Activated CD4-positive, alpha-beta memory T cell treated with anti-CD3 and anti-CD28 coated beads, Interleukin-2, amount 10 ng/mL, durations not matched to agents 7 days and 5 days (primary cell): ENCODE measurements at places on chromosomes 12 and 14. TPM values are rescaled to one million over a fixed set of nuclear protein-coding genes. Genes with fewer than 3 reads are reported as not detected.

GRCh38 chr14:54774824-54775223, 127.8 kb downstream of the GCH1 start:
- DNase-seq, result no peak

GRCh38 chr12:39277416-39277815, 165.5 kb downstream of the KIF21A start:
- DNase-seq, result no peak

DNA sequence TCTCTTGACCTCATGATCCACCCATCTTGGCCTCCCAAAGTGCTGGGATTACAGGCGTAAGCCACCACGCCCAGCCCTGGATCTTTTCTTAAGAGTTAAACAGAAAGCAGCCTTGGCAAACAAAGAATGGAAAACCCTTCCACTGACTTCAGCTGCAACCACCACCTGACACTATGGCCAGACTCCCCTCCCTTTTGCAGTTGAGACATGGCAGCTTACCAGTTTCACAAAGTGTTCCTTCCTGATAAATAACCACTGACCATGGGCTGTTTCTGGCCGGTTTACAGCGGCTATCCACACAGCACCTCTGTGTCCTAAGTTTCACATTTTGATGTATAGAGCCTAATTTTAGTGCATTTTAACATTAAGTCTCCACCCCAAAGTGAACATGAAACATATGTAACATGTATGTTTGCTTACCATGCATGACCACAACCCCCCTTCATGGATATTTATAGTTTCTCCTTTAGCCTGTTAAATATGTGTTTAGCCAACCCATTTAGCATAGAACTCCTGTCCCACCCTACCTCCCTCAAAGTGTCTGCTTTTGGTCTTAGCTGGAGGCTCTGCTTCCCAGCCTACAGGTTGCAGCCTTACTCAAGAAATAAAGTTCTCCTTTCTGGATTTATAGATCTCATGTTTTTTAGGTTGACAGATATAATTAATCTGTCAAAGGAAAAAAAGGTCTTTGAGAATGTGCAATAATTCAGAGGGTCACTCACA, 32.7 kb upstream of the RAB21 start:
- DNase-seq, result no peak

DNA sequence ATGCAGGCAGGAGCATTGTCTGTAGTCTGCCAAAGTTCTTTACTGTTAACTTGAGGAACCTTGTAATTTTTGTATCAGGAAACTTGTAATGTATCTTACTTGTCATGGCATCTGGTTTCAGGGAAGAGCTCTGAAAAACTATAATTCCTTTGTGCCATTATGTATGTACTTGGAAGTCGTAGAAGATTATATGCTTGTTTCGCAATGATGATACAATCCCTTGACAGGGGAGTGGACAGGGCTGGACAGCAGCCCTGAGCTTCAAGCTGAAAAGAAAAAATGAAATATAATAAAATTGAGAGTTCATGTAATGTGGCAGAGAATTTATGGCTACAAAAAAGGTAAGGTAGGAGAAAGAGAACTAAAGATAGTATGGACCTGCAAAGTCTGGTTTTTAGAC, 7.4 kb upstream of the DLGAP5 start:
- no peak for DNase-seq

- peak; percentile 22 for DNase-seq
Measured at GRCh38 chr12:116336542-116337065, 59.1 kb upstream of the MED13L start.

DNA sequence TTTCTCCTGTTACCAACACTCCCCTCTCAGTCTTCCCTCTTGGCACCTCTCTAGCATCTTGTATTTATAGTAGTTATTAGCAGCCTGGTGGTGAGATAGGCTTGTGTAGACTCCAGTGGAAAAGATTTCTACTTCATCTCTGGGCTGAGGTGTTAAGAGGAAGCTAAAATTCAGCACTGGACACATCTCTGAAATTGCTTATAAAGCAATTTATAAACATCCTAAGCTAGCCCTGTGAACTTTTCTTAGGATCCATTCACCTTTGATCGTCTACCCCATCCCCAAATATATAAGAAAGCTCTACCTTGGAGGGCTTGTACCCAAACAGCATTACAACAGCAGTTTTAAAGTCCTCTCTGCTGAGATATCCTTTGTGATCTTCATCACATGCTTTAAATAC, 928 bp downstream of the EFCAB11 start:
- no peak for DNase-seq

GRCh38 chr12:1126091-1126490, 135.1 kb downstream of the ERC1 start:
- DNase-seq, result peak; percentile 28

GRCh38 chr14:63508033-63508432, 35.1 kb downstream of the PPP2R5E start:
- DNase-seq, result no peak

GRCh38 chr12:2895051-2895451, 4.4 kb downstream of the TULP3 start:
- DNase-seq, result no peak

DNA sequence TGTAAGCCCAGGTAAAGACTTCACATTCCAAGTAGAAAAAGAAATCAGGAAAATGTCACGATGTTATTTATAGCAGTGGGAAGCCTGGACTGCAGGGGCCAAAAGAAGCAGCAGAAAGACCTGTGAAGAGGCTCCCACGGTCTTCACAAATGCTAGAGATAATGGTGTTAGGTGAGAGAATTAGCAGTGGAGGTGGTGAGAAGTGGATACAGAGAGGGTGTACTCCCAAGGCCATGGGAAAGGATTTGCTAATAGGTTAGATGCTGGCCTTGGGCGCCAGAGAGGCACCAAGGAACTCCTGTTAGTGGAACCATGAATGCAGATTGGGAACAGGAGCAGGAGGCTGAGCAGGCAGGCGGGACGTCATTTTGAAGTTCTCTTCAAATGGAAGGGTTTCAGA, 386.1 kb downstream of the C12orf75 start:
- DNase-seq, result no peak

- no peak for DNase-seq
Measured at GRCh38 chr12:130337488-130338303, at the start of gene PIWIL1. Gene PIWIL1 (plus strand): TSS chr12:130337887. CDS start chr12:130342592, 4,705 bp downstream.

- no peak for DNase-seq
Measured at GRCh38 chr14:91893007-91893406, 25.7 kb upstream of the TC2N start.

- no peak for DNase-seq
Measured at GRCh38 chr14:103456167-103456835, 66.3 kb downstream of the CKB start.

GRCh38 chr12:113461666-113462065, 10.0 kb downstream of the LHX5 start:
- DNase-seq, result no peak

DNA sequence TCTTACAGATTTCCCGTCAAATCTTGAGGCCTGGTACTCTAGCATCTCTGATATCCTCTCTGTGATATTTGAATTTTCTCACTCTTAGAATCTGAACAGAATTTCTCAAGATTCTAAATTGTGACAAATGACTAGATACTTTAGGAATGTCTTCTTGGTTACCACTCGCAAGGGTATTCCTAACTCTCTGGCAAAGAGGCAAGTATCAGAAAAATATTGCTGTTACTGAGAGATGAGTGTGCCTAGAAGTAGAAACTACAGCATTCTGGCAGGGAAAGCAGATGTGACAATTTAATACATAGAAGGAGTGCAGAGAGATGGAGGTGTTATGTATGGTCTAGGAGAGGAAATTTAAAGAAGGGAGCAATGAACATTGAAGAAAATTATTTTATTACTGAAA, 467.8 kb downstream of the LRIG3 start:
- DNase-seq, result no peak

Gene KITLG
- not detected for total RNA-seq

Gene PTPRO
- 2.5 TPM for total RNA-seq

Gene KCNK10
- total RNA-seq, result not detected

Gene TROAP
- total RNA-seq, result 79.5 TPM

Gene METTL3
- 75.6 TPM for total RNA-seq
